ENCODE measurements at places on chromosomes 7 and 10.
A peak's percentile ranks its signal among the peaks of the same experiment; 100 is the strongest.

DNA sequence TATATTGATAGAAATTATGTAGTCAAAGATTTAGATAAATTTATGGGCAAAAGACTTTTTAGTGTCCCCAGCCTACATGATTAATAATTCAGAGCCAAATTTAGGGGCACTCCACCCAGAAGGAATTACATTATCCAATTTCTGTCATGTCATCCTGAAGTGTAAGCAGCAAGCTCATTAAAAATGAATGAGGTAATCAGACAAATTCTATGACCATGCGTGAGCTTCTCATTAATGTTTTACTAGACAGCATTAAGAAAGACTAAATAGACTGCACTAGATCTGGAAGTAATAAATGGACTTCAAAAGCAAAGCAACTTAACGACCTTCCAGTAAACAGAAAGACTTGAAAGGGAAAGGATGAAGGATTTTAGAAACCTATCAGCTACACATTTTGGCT, 22.7 kb upstream of the TRUB1 start:
- H3K4me3 ChIP-seq = no peak overlapping the region
- no peaks in the 10 kb centered on the region for H3K36me3 ChIP-seq
- H3K27ac ChIP-seq = no peak overlapping the region
- DNase-seq = no peak
- peaks cover 14% of the 10 kb centered on the region for H3K27me3 ChIP-seq

DNA sequence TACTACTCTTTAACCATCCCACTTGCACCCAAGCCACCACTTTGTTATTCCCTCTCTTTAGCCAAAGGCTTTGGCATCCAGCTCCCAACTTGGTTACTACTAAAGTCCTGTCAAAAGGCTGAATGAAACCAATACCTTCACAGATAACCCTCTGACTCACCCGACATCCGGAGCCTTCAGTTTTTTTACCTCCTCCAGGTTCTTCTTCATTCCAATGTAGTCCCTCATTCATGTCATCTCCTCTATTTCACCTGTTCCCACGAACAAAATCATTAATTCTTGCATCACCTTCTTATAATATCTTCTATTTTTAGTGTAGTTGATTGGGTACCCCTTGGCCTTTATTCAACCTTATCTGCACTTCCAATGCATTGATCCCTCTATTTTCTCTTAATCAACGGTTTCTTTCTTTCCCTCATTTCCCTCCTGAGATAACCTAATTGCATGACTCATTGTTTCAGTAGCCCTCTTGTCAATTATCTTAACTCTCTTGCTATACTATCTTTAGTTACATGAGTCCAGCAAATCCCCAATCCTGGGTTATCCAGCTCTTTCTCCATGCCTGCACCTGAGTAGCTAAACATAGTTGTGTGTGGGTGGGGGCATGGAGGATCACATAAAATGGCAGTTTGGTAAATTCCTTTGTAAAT, 87.2 kb upstream of the COL1A2 start:
- H3K27ac ChIP-seq = no peak overlapping the region
- no peak overlapping the region for H3K4me3 ChIP-seq
- H3K27me3 ChIP-seq = no peaks in the 10 kb centered on the region
- H3K4me1 ChIP-seq = no peaks in the 10 kb centered on the region
- DNase-seq = no peak
- no peaks in the 10 kb centered on the region for H3K36me3 ChIP-seq

GRCh38 chr7:115229401-115230105, 307.7 kb downstream of the MDFIC start:
- no peak overlapping the region for H3K4me3 ChIP-seq
- H3K4me1 ChIP-seq = peaks cover 38% of the 10 kb centered on the region
- peak; percentile 30 for DNase-seq
- no peaks in the 10 kb centered on the region for H3K36me3 ChIP-seq
- no peak overlapping the region for H3K27ac ChIP-seq

DNA sequence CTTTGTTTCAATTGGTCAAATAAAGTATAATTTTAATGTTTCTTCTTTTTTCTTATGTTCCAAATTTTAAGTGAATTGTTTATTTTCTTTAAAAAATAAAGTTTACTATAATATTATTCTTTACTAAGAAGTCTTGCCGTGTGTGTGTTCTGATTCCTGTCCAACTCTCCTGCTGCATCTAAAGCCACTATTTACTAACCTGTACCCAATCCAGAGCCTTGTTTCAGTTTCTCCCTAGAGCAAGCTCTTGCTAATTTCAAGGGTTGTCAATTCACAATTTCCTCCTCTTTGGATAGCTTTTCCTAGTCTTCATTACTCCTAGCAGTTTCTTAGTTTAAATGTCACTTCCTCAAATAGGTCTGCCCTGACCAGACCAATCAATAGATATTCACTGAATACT, 314.9 kb upstream of the SEMA3A start:
- no peaks in the 10 kb centered on the region for H3K36me3 ChIP-seq
- no peaks in the 10 kb centered on the region for H3K4me1 ChIP-seq
- H3K4me3 ChIP-seq = no peak overlapping the region
- H3K27ac ChIP-seq = no peak overlapping the region
- no peak for DNase-seq
- H3K27me3 ChIP-seq = no peaks in the 10 kb centered on the region

DNA sequence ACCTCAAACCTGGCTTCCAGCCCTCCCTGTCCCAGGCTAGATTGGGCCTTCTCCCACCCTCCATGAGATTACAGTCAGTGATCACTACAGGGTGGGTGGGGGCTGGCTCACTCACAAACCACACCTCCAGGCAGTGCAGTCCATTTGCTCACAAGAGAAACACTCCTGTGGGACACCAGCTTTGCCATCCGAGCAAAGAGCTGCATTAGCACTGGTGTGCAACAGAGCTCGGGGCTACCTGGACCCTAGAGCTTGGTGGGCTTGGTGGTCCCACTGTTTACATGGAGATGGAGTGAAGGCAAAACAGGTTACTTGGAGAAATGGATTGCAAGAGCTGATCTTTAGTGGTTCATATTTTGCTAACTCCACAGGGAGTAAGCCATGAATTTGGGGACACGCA, 451.7 kb upstream of the ZMIZ1 start:
- no peak overlapping the region for H3K27ac ChIP-seq
- no peaks in the 10 kb centered on the region for H3K36me3 ChIP-seq
- no peaks in the 10 kb centered on the region for H3K4me1 ChIP-seq
- no peak overlapping the region for H3K4me3 ChIP-seq

DNA sequence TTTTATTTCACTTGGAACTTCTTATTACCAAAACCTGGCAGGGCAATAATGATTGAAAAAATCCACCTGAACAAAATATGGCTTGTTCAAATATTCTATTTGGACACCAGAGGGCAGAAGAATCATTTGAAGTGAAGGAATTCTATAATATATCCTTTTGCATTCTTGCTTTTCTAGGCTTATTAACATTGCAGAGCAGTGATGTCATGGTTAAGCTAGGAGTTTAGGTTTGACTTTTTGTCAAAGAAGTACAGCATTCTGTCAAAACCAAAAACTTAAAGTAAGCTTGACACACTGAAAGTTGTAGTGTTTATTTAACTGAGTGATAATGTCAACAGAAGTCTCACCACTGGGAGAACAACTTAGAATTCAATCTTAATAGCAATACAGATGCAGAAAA, 156.0 kb downstream of the SEMA3D start:
- H3K4me1 ChIP-seq = no peaks in the 10 kb centered on the region
- no peak overlapping the region for H3K4me3 ChIP-seq
- DNase-seq = no peak
- no peak overlapping the region for H3K27ac ChIP-seq
- no peaks in the 10 kb centered on the region for H3K27me3 ChIP-seq

GRCh38 chr7:17674943-17675608, 265.2 kb downstream of the SNX13 start:
- H3K36me3 ChIP-seq = no peaks in the 10 kb centered on the region
- no peak overlapping the region for H3K27ac ChIP-seq
- no peak for DNase-seq
- no peaks in the 10 kb centered on the region for H3K27me3 ChIP-seq
- H3K4me3 ChIP-seq = no peak overlapping the region
- H3K4me1 ChIP-seq = no peaks in the 10 kb centered on the region

DNA sequence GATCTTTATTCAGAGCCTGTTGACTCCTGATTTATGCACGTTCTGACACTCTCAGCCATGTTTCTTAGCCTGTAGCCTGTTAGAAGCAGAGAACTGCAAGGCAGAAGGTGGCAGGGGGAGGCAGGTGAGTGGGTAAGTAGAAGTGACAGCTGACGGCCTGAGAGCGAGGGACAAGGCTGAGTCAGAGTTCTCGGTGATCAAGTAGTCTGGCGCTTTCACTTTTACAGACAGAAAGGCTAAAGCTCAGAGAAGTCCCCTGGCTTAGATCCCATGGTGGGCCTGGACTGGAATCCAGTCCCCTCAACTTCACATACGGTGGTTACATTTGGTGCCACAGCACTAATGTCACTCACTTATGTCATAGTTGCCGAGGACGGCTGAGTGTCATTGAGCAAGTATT, 139.0 kb downstream of the TACC2 start:
- DNase-seq = no peak
- H3K27ac ChIP-seq = no peak overlapping the region
- H3K4me3 ChIP-seq = no peak overlapping the region
- H3K4me1 ChIP-seq = no peaks in the 10 kb centered on the region
- no peaks in the 10 kb centered on the region for H3K36me3 ChIP-seq

GRCh38 chr10:89047397-89047796, 56.8 kb downstream of the FAS start:
- H3K36me3 ChIP-seq = no peaks in the 10 kb centered on the region
- no peaks in the 10 kb centered on the region for H3K27me3 ChIP-seq
- no peak overlapping the region for H3K4me3 ChIP-seq
- no peak overlapping the region for H3K27ac ChIP-seq

GRCh38 chr10:118635674-118636402, 40.4 kb upstream of the PRLHR start:
- no peak overlapping the region for H3K4me3 ChIP-seq
- no peaks in the 10 kb centered on the region for H3K36me3 ChIP-seq
- H3K27me3 ChIP-seq = no peaks in the 10 kb centered on the region

DNA sequence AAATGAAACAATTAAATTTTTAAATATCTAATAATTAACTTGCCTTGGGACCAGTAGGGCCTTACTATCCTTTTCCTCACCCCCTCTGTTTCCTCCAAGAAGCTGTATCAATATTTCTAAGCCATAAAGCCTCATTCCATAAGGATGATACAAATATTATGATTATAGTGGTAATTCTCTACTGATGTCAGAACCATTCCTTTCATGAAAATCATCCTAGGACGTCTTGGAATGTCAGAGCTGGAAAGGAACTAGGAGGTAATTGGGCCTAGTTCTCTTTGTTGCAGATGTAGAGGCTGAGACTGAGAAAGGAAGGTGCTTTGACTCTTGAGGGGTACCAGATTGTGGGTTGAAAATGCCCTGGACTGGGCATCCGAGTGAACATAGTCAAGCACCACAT, 766.7 kb upstream of the GHITM start:
- H3K4me3 ChIP-seq = no peak overlapping the region
- H3K27ac ChIP-seq = no peak overlapping the region
- no peaks in the 10 kb centered on the region for H3K27me3 ChIP-seq
- H3K4me1 ChIP-seq = no peaks in the 10 kb centered on the region

GRCh38 chr7:155308330-155309020, 10.8 kb downstream of the INSIG1 start:
- peaks cover 76% of the 10 kb centered on the region for H3K36me3 ChIP-seq
- no peak for DNase-seq
- H3K27ac ChIP-seq = no peak overlapping the region
- H3K27me3 ChIP-seq = no peaks in the 10 kb centered on the region
- peaks cover 17% of the 10 kb centered on the region for H3K4me1 ChIP-seq

DNA sequence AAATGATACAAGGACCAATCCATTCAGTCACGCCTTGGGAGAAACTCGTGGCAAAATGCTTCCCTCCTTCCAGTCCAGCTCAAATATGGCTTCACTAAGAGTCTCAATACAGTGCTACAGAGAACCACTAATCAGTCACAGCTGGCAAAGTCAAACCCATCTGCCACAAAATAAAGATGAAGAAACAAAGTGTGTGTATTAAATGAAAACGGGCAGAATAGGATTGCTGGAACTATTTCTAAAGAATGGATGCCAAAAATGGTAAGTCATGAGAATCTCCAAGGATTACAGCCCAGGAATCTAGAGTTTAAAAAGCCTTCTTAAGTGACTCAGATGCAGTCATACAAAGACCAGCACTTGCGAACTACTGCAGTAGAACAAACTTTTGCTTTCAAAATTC, 61.9 kb downstream of the CACUL1 start:
- H3K4me1 ChIP-seq = no peaks in the 10 kb centered on the region
- no peak overlapping the region for H3K4me3 ChIP-seq
- peaks cover 46% of the 10 kb centered on the region for H3K36me3 ChIP-seq
- H3K27ac ChIP-seq = no peak overlapping the region

GRCh38 chr7:46786221-46786954, 795.5 kb downstream of the TNS3 start:
- no peaks in the 10 kb centered on the region for H3K27me3 ChIP-seq
- no peak for DNase-seq
- H3K4me3 ChIP-seq = no peak overlapping the region
- H3K27ac ChIP-seq = no peak overlapping the region
- H3K36me3 ChIP-seq = no peaks in the 10 kb centered on the region

DNA sequence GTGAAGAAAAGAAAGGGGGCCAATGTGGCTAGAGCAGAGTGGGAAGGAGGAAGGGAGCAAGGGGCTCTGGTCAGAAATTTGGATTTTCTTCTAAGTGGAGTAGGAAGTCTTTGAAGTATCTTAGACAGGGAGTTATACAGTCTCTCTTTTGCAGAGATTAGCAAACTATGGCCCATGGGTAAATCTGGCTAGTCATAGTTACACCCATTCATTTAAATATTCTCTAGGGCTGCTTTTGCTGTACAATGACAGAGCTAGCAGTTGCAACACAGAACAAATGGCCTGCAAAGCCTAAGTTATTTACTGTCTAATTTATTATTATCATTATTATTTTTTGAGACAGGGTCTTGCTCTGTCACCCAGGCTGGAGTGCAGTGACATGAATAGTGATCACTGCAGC, 10.5 kb upstream of the LAMB4 start:
- H3K4me1 ChIP-seq = no peaks in the 10 kb centered on the region
- H3K4me3 ChIP-seq = no peak overlapping the region
- peaks cover 9% of the 10 kb centered on the region for H3K27me3 ChIP-seq
- no peaks in the 10 kb centered on the region for H3K36me3 ChIP-seq

DNA sequence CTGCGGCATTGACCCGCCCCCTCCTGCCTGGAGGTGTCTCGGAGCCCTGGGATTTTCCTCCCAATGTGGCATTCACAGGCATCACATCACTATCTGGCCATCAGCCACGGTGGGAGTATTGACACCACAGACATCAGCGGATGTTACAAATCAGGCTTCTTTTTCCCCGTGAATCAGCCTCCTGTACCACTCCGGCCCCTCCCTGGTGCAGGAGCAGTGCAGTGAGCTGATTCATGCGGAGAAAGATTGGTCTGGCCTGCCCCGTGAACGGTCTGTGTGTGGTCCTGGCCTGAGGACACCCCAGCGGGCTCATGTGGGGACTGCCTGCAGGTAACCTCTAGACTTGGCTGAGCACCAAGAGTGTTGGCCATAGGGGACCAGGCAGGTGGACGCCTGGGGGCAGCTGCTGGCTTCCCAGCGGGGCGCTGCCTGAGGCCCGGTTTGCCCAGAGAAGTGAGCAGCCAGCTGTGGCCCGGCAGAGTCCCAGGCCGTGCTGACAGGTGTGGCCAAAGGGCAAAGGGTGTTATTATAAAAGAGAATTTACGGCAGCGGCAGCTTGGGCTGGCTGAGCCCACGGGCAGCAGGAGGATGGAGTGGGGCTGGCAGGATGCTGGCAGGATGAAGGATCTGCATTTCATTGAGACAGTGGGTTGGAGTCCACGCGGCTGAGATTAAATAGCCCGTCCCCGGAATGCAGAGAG, 32.1 kb upstream of the GNA12 start:
- no peak overlapping the region for H3K27ac ChIP-seq
- no peaks in the 10 kb centered on the region for H3K36me3 ChIP-seq
- H3K4me1 ChIP-seq = peaks cover 19% of the 10 kb centered on the region

All from DND-41 (cell line).